ENCODE measurements at places on chromosomes 2 and 18. TPM values are rescaled to one million over a fixed set of nuclear protein-coding genes. Genes with fewer than 3 reads are reported as not detected.

DNA sequence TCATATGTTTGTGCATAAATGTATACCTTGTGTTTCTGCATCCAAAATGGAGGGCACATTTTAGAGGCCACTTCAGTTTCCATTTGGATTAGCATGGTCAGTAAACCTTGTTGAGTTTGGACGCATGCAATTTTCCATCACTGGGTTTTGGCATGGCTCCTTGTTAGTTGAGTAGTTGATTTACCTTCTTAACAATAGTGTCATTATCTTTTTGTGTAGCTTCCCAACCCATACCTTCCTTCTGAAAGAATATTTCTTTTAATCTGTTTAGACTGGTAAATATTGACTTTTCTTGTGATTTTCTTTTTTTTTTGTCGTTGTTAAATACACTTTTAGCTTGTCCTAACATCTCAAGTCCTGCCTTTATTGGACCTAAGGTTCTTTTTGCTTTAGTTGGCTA lies 15.5 kb downstream of the RPIA start:
- H3K27me3 ChIP-seq = no peaks in the 10 kb centered on the region
- no peak overlapping the region for H3K4me3 ChIP-seq
- DNase-seq = no peak
- H3K4me1 ChIP-seq = no peaks in the 10 kb centered on the region
- H3K27ac ChIP-seq = no peak overlapping the region
- H3K36me3 ChIP-seq = peaks cover 15% of the 10 kb centered on the region

DNA sequence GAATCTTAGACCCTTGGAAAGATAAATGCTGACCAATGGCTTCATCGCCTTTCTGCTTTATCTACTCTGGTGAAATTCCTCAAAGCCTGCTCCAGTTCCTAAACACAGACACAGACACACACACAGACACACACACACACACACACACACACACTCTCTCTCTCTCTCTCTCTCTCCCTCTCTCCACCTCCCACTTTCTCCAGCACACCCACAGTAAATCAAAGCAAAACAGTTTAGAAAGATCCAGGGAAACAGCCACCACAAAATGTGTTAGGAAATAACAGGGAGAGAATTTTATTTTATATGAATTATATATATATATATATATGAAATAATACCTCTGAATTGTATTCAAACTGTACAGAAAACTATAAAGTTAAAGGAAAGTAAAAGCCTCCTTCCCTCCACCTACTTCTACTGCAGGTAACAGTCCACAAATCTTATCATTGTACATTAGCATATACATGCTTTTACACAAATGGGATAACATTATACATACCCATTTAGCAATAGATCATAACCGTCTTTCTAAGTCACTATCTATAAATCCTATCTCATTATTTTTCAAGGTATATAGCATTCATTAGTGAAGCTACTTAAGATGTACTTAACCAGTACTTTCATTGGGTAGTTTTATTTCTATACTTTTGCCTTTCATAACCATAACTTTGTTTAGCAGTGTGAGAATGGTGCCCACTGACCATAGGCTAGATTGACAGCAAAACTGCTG lies 38.5 kb downstream of the MREG start:
- H3K4me1 ChIP-seq = no peaks in the 10 kb centered on the region
- H3K36me3 ChIP-seq = no peaks in the 10 kb centered on the region
- H3K27ac ChIP-seq = no peak overlapping the region
- H3K27me3 ChIP-seq = no peaks in the 10 kb centered on the region
- no peak overlapping the region for H3K4me3 ChIP-seq
- DNase-seq = no peak

APCDD1 gene
- total RNA-seq = not detected

DNA sequence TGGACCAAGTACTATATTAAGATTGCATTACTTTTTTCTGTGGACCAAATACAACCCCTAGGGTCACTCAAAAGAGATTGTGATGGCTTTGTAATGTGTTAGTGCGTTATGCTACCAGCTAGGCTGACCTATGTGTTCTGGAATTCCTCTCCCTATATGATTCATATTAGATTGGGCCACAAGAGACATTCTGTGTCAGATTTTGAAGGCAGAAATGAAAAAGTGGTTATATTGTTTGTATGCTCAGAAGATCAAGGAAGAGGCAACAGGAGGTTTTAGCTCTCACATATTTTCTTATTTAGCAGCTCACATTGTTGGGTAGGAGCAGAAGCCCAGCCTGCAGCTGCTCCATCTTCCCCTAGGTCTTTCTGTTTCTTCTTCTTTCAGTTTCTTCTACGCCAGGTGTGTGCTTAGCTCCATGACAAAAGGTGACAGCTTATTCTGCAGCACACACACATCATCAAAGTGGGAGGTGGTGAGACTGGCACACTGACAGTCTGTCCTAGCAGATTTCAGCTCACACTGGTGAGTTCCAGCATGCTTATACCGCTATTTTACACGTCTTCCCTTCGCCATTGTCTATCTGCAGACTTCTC lies 156.8 kb upstream of the UBE2E3 start:
- H3K27me3 ChIP-seq = no peaks in the 10 kb centered on the region
- H3K4me1 ChIP-seq = no peaks in the 10 kb centered on the region
- no peaks in the 10 kb centered on the region for H3K36me3 ChIP-seq
- DNase-seq = no peak
- H3K27ac ChIP-seq = no peak overlapping the region

- peaks cover 6% of the 10 kb centered on the region for H3K36me3 ChIP-seq
- H3K4me1 ChIP-seq = no peaks in the 10 kb centered on the region
- DNase-seq = no peak
- no peak overlapping the region for H3K4me3 ChIP-seq
- no peaks in the 10 kb centered on the region for H3K27me3 ChIP-seq
- H3K27ac ChIP-seq = no peak overlapping the region
Observed at GRCh38 chr2:143344780-143345179, 215.6 kb downstream of the ARHGAP15 start.

GRCh38 chr18:48905513-48905912 lies 45.3 kb downstream of the SMAD7 start:
- H3K27ac ChIP-seq = no peak overlapping the region
- H3K27me3 ChIP-seq = no peaks in the 10 kb centered on the region
- no peaks in the 10 kb centered on the region for H3K36me3 ChIP-seq
- no peak for DNase-seq
